ENCODE measurements at places on chromosomes 1 and 21.

DNA sequence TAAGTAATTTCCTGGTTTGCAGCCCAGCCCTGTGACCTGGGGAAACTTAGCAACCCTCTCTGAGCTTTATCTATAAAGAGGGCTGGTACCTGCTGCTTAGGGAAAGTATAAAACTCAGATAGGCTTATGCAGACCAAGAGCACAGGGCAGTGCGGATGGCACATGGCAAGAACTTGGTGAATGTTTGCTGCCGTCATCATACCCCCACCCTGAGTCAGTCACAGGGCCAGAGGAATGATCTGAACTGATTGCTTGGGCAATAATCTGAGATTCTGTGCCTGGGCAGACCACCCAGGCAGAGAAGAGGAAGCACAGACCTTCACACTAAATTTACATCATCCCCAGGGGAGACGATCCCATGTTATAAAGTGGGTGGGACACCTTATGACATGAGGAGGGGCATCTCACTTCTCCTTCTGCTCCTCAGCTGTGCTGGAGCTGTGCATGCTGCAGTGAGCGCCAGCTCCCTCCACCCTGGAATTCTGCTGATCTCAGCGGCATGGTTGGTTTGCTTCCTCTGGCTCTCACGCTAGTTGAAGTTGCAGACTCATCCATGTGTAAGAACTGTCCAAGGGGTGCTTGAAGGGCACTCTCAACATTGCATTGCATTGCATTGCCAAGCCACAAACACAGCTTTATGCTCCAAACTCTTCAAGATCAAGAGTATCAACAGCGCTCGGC lies 197.1 kb downstream of the AJAP1 start:
- DNase-seq = no peak

- DNase-seq = no peak
These were observed 17.2 kb downstream of the VCAM1 start for GRCh38 chr1:100736746-100737145.

GRCh38 chr1:166627558-166627957 lies 211.7 kb upstream of the POGK start:
- DNase-seq = no peak

DNA sequence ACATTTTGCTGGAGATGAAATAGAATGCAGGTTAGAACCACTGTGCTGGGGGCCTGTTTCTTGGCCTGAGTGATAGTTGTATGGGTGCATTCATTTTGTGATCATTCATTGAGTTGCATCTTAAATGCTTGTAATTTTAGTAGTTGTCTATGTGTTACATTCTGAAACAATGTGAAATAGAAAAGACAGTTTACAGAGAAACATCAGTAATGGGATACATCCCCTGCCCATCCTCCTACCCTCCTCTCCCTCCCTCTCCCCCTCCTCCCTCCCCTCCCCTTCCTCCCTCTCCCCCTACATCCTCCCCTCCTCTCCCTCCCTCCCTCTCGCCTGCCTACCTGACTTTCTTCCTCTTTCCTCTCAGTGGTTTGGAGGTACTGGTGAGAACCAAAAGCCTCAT lies 54.5 kb upstream of the COL6A1 start:
- DNase-seq = no peak

- DNase-seq = no peak
These were observed 18.8 kb downstream of the AVPR1B start for GRCh38 chr1:206098242-206098919.

- DNase-seq = no peak
These were observed 229.5 kb upstream of the VAMP3 start for GRCh38 chr1:7541629-7542028.

DNA sequence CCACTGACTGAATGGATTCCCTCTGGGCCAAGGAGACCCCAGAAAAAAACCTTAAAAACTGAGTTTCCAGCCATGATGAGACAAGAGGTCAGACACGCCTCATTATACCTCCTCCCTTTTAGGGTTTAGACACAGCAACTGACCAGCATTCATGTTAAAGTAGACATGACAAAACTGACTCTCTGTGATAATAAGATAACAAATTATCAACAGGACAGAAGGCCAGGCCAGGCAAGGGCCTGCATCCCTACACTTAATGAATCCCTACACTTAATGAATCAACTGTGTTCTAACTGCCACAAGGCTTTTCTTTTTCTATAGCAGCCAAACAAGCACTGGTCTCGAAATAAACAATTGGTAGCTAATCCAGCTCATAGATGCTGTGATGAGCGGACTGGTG lies 33.3 kb upstream of the FAM89A start:
- no peak for DNase-seq

DNA sequence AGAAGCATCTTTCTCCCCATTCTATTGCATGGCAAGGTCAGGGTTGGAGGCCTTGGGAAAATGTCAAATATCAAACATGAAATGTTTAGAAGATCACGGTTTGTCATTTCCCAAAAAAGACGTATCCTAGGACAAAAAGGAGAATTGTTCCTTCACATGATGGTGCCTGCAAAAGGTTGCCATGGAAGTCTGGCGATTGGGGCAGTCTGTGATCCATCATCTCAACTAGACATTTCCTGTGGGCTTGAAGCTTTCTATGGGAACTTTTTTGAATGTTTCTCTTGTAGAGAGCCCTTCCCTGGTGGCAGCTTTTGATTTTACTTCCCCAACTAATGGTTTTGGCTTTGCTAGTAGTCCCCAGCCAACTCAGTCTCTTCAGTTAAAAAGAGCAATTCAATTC lies 106.3 kb downstream of the TGFB2 start:
- DNase-seq = no peak

DNA sequence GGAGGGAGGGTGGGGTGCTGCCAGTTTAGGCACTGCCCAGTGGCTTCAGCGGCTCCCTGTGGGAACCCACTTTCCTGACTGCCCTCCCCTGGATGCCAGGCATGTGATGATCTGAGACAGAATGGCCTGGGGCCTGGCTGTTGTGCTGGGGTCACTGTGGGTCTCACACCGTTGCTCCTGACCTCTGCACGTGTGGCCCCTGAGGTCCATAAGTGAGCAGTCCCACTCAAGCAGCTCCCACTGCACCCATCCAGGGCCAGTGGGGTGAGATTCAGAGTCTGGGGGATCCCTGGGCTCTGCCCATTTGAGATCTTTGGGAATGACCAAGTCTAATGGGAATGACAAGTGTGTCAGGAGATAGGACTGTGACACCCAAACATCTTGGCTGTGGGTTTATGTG lies 18.0 kb downstream of the PODN start:
- DNase-seq = no peak

GRCh38 chr1:231162970-231163829 lies 1.3 kb downstream of the TRIM67 start:
- DNase-seq = no peak

- no peak for DNase-seq
These were observed 3.4 kb downstream of the KIF21B start for GRCh38 chr1:201020040-201020591.

GRCh38 chr1:174090471-174090870 lies 68.3 kb upstream of the RC3H1 start:
- DNase-seq = no peak

- DNase-seq = no peak
These were observed 7.8 kb upstream of the RIPK4 start for GRCh38 chr21:41774467-41775148.

DNA sequence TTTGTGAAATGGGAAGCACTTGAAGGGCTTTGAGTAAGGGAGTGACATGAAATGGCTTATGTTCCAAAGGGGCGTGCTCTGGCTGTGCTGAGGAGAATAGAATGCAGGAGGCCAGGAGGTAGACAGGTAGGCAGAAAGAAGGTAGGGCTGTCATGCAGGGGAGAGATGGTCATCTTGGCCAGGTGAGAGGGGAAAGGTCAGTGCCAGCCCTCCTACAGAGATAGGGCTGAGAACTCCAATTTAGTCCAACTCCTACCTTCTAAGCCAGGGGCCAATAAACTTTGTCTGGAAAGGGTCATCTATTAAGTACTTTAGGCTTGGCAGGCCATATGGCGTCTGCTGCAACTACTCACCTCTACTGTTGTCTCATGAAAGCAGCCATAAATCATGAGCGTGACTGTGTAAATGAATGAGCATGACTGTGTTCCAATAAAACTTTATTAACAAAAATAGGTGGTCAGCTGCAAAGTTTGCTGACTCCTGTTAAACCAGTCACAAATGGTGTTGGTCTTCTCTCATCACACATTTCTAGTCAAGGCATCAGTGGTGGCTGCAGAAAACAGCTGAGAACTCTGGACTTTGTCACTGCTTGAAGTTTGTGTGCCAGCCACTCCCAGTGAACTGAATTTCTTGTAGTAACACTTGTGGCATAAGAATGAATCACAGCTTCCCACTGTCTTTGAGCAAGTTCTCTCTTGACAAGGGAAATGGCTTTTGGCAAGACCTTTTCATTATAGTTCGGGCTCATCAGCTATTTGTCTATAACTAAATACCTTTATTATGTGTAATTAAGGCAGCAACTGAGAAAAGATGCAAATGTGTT lies 32.0 kb upstream of the CD2 start:
- no peak for DNase-seq

GRCh38 chr1:154941333-154942013 lies 5.0 kb upstream of the PMVK start:
- no peak for DNase-seq

DNA sequence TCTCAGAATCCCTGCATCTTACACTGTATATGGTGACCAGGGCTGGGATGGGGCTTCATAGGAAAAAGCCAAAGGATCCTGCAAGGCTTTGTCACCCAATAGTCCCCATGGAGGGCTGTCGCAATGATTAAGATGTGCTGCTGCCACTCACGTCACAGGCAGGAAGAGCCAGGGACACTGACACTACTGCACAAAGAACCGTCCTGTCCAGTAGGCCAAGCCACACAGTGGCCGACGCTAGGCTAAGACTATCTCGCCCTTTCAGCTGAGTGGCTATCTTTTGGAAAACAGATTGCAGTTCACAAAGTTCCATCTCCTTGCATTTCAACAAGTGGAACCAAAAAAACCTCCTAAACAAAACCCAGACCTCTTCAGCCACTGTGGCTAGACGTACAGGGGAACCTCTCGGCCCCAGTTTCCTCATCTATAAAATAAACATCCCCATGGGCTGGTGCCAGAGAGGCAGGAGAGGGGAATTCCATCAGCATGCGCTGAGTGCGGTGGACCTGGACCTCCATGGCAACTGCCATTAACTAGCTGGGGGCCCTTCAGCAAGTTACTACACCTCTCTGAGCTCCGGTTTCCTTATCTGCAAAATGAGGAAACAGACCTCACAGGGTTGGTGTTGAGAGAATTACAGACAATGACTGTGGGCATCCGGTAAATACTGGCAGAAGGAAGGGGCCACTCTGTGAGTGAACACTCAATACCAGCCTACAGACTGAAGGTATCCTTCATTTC lies 8.7 kb downstream of the CAPZB start:
- DNase-seq = peak; percentile 31

- DNase-seq = peak; percentile 86
These were observed 485.3 kb upstream of the PTBP2 start for GRCh38 chr1:96236156-96236739.

GRCh38 chr1:199956005-199956404 lies 71.5 kb upstream of the NR5A2 start:
- DNase-seq = no peak

- DNase-seq = peak; percentile 35
These were observed 14.5 kb upstream of the GBP3 start for GRCh38 chr1:89037186-89037585.

Data from pons (tissue), 1 donor.